ENCODE measurements at places on chromosomes 11 and 22.

GRCh38 chr11:4183410-4184057 is 88.9 kb downstream of the RRM1 start:
- no peak for DNase-seq

GRCh38 chr22:45891471-45891995 is 85.4 kb downstream of the WNT7B start:
- no peak for DNase-seq

DNA sequence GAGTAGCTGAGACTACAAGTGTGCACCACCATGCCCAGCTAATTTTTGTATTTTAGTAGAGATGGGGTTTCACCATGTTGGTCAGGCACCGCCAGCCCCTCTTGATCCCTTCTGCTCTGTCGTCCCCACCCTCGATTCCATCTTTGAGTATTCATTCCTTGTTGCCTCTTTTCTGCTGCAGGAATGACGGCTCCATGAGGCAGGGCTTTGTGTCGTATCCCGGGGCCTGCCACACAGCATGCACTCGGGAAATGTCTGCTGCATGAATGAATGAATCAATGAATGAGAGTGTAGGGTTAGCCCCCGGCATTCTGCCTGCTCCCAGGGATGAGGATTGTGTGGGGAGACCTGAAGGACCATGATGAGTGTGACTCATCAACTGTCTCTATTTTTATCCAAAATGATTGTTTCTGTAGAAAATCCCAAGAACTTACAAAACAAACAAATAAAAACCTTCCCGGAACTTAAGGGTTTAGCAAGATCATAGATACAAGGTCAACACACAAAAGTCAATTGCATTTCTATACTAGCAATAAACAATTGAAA is 54.6 kb upstream of the SLC22A12 start:
- DNase-seq = no peak

DNA sequence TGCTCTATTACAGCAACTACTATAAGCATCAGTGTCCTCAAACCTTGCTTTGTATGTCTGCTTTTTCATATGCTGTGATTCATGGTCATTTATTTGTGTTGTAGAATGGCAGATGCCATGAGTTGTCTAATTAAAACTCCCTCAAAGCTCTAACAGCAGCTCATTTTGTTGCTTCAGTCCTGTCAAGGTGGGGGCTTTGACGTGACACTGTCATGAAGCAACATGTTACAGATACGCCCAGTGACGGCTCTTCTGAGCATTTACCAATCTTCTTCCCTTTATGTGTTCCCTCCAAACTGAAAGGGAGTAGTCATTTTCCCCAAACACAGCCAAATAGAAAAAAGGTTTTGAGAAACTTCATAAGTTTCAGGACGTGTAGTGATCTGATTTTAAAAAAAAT is 106.7 kb downstream of the DBX1 start:
- no peak for DNase-seq

DNA sequence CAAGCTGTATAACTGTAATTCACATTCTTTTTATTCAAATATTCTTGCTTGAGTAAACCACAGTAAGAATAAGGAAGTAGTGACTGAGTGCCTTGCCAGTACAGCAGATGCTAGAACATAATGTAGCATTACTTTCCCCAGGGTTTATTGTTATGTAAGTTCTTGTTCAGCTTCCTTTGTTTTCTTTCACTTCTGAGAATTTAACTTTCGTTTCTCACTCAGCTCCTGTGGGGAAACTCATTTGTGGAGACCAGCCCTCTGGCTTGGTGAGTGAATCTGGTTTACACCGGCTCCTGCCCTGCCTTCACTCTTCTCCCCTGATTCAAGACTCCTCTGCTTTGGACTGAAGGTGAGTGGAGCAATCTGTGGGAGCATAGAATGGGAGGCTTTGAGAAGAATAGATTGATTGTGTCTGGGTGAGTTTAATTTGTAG is at the start of gene TRIM22:
Gene TRIM22 (plus strand): TSS at position 240 of the 433 bp plus-strand sequence. CDS start 6,443 bp downstream, outside the sequence.
- peak; percentile 91 for DNase-seq

GRCh38 chr22:29790061-29790460 is 22.9 kb downstream of the UQCR10 start:
- DNase-seq = no peak

DNA sequence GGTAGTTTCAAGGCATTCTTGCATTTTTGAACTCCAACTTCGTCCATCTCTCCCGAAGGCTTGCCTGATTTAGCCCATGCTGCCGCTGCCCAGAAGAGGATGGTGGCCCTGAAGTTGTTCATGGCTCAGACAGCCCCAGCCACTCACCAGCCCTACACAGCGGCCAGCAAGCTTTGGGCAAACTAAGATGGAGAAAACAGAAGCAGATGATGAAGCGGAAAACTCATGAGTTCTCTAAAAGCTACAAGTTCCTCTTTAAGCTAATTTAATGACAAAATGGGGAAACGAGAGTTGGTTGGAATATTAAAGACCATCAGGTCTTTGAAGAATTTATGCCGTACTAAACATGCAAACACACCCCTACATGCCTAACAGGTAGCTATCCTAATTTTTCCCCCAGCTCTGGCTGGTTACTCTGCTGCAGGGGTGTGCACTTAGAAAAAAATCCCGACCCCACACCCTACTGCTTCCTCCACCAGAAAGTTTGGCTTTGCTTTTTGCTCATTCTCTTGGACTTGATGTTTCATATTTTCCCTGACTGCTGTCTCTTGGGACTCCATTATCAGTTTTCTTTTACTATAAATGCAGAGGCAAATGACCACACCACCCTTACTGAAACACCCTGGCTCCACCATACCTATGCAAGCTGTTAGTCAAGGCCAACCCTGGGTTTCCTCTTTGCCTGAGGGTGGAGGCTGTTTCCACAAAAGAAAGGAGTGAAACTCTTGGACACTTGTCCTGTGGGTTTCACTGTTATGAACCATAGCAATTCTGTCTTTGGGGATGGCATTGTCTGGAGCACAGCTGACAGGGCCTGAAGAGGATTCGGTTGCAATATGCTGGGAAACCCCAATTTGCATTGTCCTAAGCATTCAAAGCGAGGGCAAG is at the start of gene MPEG1:
Gene MPEG1 (minus strand): TSS at position 184 of the 888 bp plus-strand sequence. CDS start 62 bp downstream, at position 122.
- DNase-seq = no peak

- no peak for DNase-seq
These were observed 492 bp upstream of the LUZP2 start for GRCh38 chr11:24496386-24496735.

- peak; percentile 100 for DNase-seq
These were observed 24.1 kb upstream of the CDC42EP2 start for GRCh38 chr11:65290448-65291165.

DNA sequence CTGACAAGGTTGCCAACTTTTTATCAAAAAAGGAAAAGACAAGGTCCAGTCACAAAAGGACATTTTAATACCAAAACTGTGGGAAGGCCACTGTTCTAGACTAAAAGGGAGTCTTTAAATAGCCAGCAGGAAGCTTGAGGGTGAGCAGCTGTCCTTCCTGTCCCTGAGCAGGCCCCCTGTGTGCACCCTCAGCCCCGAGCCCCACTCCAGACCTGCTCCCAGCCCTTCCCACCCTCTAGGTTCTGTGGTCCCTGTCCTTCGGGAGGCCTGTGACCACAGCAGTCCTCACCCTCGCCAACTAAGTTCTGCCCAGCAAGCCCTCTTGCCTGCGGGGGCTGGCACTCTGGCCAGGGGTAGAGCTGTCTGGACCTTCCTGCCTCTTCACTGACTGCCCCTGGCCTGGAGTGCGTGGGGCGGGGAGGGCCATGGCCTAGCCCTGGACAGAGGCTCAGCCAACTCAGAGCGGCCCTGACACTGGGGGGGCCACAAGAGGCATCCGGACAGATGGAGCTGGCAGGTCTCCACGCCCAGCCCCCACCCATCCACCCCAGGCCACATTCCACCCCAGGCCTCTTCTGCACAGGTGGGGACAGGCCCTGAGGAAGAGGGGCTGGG is 1.6 kb upstream of the PLXNB2 start:
- no peak for DNase-seq

DNA sequence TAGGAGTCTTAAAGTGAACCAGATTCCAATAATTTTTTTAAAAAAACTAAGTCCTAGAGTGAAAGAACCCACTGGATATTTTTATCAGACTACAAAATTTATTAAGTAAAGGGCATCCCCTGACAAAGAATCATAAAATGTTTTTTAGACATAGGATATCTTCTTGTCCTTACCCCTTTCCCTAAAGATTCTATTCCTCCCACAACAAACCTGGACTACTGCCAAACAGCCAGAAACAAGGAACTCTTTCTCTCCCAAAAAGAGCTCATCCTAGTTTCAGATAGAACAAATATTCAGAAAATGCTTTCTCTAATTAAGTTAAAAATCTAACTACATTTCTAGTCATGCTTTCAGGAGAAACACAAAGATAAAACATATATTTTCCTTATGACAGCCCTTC is 327.1 kb downstream of the FAM181B start:
- no peak for DNase-seq

DNA sequence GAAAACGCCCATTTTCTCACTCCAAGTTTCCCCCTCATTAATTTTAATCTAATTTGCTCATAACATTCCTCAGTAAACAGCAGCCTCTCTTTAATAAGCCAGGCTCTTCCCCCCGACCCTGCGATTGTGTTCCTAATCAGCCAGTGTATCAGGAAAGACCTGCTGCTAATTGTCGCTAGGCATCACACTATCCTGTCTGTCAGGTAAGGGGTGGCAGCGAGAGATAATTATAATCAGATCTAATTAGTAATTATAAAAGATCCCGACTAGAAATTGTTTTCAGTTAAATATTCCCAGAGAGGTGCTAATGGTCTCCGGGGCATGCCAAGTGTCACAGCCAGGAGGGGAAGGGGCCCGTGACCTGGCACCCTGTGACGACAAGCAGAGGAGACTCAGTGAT is 142.8 kb downstream of the ST3GAL4 start:
- DNase-seq = no peak

DNA sequence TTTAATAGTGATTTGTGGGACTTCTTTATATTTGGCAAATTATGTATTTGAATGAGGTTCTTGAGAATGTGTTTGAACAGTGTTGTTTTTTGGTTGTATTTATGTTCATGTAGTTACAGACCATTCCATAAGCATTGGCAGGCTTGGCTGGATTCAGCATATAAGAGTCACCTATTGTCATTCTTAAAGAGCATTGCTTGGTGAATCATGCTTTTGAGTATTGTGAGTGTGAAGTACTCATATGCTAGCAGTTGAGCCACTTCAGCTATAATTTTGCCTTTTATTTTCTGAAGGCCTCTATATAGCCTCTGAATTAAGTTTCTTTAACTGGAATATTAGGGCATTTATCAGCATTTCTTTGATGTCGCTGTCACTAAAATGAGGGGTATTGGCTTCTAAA is 110.0 kb upstream of the GAL start:
- peak; percentile 25 for DNase-seq
